Right ventricle myocardium inferior (tissue), 1 donor: ENCODE measurements at places on chromosomes 3 and 15.

- no peak for DNase-seq
Observed at GRCh38 chr3:181328346-181328745, 338.8 kb upstream of the DNAJC19 start.

DNA sequence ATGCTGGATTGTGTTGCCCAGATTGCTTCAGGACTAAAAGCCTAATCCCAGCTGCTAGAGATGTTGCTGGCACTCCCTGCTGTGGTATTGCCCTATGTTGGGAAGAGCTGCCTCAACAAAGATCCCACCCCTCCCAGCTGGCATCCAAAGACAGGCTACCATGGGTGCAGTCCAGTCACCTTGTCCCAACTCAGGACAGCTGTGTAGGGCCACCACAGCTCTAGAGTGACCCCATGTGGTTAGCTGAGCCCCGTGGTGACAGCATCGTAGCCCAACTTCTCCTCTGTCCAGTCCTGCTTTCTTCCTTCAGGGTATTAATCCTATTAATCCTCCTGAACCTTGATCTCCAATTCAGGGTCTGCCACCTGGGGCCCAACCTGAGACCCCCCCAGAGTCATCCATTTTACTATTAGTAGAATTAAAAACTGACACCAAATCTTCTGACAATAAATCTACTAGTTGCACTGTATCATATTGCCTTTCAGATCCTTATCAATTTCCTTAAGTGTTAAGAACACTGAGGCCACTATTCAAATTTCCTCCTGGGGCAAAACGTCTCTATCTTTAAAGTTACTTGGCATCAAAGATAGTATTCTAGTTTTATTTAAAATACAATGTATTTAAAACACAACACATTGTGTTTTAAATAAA is 83.5 kb downstream of the AQP9 start:
- DNase-seq, result no peak

DNA sequence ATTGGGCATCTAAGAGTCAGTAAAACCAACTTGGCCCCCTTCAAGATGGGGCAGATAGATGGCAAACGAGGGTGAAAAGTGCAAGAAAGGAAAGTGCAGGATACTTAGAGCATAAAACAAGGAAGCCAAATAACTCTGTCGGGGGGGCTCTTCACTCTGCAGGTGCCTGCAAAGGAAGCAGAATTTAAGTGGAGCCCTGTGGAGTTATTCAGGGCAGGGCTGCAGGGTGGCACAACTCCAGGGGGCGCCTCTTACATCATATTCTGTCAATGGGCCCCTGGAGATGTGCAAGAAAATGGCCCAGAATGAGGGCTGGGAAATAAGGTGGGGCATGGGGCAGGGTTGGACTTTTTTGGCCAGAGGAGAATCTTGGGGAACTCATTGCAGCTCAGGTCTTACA is 69.7 kb downstream of the CD47 start:
- no peak for DNase-seq

GRCh38 chr3:177905173-177906125 is 630.8 kb upstream of the KCNMB2 start:
- DNase-seq, result no peak

DNA sequence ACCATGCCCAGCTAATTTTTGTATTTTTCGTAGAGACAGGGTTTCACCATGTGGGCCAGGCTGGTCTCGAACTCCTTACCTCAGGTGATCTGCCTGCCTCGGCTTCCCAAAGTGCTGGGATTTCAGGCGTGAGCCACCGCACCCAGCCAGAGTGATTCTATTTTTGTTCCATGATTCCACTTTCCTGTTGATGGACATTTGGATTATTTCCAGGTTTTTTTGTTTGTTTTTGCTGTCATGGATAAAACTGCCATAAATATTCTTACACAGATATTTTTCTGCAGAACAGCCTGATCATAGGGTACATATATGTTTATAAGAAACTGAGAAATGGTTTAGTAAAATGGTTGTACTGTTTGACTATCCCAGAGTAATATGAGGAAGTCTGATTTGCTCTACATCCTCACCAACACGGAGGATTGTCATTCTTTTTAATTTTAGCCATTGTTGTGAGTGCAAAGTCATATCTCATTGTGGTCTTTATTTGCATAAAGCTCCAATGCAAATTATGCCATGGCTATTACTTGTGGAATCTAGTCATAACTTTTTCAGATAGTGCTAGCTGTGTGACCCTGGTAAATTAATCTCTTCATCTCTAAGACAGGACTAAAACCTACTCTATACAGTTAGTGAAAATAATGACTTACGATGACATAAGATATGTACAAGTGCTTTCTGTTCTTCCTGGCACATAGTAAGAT is 42.7 kb downstream of the MAP6D1 start:
- no peak for DNase-seq

DNA sequence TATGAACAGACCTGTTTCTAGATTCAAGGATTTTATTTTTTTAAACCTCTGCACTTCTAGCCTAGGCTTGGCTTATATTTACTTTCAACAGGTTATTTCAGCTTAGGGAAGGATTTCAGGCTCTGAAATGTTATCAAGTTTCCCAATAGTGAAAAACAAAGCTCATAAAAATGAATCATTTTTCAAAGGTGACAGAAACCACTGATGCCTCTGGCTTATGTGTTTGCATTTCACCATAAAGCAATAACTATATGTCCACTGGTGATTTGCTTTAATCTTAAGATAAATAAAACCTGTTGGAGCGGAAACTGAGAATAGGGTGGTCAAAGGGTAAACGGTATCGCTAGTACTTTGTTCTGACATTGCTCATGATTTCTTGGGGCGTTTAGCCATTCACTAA is 141.2 kb upstream of the LRIG1 start:
- no peak for DNase-seq

DNA sequence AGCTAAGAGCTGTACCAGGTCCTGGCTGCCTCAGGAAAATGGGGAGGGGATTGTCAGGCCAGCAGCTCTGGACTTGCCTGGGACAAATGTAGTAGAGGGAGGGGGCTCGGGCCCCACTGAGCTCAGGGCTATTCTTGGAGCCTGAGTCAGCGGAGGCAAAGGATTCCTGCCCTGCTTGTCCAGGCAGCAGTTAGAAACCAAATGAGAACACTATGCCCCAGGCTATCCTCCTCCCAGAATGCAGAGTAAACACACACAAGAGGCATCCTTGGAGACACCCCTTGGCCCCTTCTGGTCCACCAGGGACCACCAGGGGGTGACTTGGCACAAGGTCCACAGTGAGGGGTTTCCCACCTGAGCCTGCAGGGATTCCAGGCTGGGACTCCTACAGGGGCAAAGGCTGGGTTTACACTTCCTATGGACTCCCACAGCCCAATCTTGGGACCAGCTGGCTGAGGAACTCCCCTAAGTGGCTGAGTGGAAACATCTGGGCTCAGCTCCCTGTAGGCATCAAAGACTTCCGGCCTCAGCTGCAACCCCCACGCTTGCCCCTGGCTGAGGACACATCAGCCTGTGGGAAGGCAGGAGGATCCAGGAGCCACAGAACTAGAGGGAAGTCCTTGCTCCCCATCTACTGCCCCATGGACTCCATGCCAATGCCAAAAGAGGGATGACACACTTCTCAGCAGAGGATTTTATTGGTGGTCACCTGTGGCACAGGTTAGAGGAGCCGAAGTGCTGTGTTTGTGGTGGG is 3.4 kb upstream of the COL7A1 start:
- DNase-seq, result peak; percentile 74
